ENCODE measurements at places on chromosomes 3 and 15.

DNA sequence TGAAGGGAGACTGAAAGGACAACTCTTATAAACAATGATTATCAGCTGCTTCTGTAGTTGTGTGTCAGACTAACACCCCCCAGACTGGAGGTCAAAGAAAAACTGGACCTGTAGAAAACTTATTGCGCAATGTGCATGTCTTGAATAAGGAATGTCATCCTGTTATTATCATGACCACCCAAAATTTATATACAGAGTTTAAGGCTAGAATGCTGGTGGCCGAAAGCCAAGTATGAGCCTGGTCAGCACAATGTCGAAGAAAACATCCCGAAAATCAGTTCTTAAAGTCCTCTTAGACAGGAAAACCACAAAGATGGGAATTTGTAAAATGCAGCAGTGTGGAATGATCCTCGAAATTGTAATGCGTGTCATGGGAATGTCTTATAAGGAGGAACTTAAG is 29.3 kb downstream of the RFTN1 start:
- DNase-seq = no peak

- DNase-seq = no peak
Measured at GRCh38 chr15:49622561-49622960, 1.7 kb downstream of the DTWD1 start.

GRCh38 chr3:141538568-141539240 is 51.9 kb downstream of the RASA2 start:
- no peak for DNase-seq

DNA sequence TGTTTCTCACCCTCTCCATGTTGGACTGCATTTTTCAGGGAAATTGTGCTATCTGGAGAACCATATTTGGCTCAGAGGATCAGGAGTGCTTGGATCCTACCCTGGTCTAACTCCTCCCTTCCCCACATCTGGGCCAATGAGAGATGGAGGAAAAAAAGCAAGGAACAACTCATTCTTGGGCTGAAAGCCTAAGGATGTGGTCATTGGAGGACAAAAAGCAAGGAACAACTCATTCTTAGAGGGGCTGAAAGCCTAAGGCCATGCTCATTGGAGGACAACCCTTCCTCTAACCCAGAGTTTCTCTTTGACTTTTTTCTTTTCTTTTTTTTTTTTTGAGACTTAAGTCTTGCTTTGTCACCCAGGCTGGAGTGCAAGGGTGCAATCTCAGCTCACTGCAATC is 48.6 kb upstream of the CHRNB4 start:
- no peak for DNase-seq

DNA sequence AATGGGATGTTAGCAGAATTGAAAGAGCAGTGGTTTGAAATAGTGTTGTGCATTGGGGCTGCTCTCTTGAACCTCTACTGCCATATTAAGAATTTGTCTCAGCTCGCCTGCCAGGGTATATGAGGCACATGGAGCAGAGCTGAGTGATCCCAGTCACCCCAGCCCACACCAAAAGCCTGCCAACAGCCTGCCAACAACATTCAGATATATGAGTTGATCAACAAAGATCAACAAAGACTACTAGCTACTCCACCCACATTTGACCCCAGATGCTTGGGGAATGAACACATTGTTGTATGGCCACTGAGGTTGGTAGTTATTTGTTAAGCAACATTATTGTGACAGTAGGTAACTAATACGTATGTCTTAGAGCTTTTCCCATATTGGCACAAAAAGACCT is 570.9 kb upstream of the IL12A start:
- DNase-seq = no peak

DNA sequence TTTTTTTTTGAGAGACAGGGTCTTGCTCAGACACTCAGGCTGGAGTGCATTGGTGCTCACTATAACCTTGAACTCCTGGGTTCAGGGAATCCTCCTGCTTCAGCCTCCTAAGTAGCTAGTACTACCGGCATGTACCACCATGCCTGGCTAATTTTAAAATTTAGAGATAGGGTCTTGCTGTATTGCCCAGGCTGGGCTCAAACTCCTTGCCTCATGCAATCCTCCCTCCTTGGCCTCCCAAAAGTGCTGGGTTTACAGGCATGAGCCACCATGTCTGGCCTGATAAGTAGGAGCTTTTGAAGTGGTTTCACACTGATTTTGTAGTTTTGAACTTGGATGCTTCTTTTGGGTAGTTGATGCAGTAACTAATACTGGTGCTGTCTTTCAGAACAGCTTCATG is 7.8 kb downstream of the MAP2K1 start:
- DNase-seq = no peak

- no peak for DNase-seq
Measured at GRCh38 chr15:32781781-32782180, 64.0 kb downstream of the GREM1 start.

DNA sequence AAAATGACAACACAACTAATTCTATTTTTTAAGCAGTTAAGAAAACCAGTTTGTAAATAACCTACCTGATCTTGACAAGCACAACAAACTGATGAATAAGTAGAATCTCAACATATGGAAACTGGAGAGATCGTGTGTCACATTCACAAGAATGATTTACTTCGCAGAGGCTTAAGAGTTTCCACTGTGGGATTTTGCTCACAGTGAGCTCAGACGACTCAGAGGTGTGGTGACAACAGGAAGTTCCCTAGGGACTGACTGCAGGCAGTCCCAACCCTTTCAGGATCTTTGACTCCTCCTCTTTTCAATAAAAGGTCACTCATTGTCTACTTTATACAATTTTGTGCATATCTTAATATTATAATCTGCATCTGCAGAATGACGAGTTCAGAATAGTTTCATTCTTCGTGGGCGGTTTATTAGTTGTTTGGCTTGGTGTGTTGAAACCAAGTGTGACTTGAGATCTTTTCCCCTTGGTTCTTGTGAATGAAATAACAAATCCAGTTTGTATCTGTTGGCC is at the start of gene LIPH:
LIPH (minus strand) TSS at position 231 of the 520 bp plus-strand sequence; CDS start at position 114, 117 bp downstream.
- DNase-seq = no peak

Data from activated CD4-positive, alpha-beta T cell treated with anti-CD3 and anti-CD28 coated beads for 24 hours (primary cell).